ENCODE measurements at places on chromosomes 2 and 18.
A peak's percentile ranks its signal among the peaks of the same experiment; 100 is the strongest.

- DNase-seq = no peak
Observed at GRCh38 chr2:7619203-7619970, 702.2 kb downstream of the RNF144A start.

DNA sequence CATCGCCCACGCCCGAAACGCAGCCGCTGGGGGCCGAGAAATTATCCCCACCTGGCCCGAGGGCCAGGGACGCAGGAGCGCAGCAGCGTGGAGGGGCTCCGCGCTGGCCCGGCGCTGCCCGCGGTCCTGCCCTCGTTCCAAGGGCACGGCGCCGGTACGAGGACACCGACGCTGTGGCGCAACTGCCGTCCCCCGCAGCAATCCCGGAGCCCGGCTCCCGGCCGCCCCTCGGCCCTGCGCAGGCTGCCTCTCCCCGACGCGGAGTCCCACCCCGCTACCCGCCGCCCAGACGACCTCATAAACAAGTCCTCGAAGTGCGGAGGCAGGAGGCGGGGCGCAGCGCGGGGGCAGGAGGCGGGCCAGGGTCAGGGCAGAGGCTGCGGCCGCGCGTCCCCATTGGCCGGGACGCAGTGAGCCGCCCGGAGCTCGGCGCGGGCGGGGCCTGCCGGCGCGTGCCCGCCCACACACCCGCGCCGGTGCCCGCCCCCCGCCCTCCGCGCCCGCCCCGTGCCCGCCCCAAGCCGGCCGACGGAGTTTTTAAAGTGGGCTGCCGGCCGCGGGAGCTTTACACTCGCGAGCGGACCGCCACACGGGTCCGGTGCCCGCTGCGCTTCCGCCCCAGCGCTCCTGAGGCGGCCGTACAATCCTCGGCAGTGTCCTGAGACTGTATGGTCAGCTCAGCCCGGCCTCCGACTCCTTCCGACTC lies at the start of gene EPAS1:
EPAS1 (plus strand) TSS at position 568 of the 706 bp plus-strand sequence. CDS start 505 bp downstream, outside the sequence.
- peak; percentile 61 for DNase-seq

GRCh38 chr2:151905963-151906632 lies 77.9 kb upstream of the ARL5A start:
- no peak for DNase-seq

DNA sequence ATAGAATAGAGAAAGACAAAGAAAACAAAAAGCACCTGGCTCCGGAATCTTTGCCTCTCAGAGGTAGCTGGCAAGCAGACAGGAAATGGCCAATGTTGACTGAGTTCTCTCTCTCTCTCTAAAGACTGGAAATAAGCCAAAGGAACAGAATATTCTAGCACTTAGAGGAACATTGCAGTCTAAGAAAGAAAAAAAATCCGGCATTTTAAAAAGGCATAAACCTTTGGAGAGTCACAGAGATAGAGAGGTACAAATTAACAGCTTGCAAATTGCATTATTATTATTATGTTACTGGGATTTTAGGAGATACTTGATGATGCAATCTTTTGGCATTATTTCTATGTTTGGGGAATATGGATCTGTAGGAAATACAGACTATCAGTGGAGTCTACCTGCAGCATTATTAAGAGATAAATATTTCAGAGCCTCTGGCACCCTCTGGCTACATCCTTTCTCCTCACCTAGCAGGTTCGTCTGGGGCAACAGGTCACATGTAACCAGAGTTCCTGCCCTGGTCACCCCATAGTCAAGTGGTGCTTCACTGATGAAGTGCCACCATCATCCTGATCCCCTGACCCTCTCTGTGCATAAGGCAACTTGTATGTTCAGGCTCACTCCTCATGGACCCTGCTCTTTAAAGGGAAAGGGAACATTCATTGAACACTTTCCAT lies 318.9 kb upstream of the ACVR2A start:
- no peak for DNase-seq

GRCh38 chr2:66509326-66509811 lies 74.4 kb downstream of the MEIS1 start:
- no peak for DNase-seq

DNA sequence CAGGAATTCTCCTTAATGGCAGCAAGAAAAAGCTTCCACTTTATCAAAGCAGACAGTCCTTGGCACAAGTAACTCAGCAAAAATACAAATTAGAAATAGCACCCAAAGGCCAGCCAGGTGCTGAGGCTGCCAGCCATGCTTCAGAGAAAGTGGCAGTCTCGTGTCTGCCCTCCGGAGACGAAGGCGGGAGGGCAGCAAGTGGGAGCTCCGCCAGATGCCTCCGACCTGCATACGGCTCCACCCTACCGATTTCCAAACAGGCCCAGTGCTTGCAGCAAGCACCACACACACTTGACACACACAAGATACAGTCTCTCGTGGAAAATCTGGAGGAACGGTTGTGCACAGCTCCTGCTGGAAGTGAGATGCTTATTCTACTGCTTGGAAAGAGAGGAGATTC lies 134.9 kb upstream of the REV1 start:
- no peak for DNase-seq

DNA sequence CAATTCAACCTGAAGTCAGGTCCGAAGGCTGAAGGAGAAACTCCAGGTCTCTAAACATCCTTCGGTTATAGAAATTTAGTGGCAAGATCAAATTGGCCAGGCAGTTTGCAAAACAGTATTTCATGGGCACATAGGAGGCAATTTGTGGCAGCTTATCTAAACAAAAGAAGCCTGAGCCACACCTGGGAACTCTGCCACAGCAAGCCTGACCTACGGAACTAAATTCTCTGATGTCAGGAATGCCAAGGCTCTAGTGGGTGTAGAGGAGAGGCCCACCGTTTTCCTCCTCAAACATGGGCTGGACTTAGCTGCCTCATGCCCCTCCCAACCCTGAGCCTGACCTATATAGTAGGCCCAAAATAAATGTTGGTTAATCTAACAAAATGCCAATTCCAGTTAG lies 16.0 kb downstream of the SATB2 start:
- DNase-seq = no peak

DNA sequence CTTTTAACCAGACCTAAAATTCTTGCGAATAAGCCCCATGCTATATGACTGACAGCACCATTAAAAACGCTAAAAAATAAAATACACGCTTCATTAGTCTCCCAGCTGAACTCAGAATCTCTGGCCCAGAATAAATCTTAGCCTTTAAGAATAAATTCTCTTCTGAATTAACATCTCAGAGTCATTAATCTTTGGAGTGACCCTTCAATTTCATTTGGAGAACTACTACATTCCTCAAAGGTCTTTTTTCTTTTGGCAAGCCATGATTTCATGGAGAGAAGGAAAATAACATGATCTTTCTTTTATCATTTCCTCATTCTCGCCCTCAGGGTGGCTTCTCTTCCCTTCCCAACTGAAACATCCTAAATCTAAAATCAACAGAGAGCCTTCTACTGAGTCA lies 259.0 kb downstream of the AFF3 start:
- no peak for DNase-seq

- DNase-seq = no peak
Observed at GRCh38 chr2:29024882-29025430, 43.9 kb downstream of the TOGARAM2 start.

DNA sequence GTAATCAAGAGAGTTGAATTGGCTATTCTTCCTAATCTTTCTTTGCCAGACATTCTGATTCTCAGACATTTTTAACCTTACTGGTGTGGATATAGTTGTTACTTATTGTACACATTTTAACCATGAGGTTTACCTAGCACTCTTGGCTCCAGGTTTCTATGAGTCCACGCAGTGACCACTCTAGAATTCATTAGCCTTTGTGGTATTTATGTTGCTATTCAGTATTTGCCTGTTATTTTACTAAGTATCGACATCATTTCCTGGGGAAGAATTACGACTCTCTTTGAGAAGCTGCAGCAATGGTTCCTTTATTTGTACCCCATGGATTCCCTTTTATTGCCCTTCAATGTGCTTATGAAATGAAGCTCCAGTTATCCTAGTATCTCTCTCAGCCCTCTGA lies 120.7 kb downstream of the RDH14 start:
- DNase-seq = no peak

GRCh38 chr18:48031641-48032040 lies 101.2 kb upstream of the SMAD2 start:
- DNase-seq = no peak

DNA sequence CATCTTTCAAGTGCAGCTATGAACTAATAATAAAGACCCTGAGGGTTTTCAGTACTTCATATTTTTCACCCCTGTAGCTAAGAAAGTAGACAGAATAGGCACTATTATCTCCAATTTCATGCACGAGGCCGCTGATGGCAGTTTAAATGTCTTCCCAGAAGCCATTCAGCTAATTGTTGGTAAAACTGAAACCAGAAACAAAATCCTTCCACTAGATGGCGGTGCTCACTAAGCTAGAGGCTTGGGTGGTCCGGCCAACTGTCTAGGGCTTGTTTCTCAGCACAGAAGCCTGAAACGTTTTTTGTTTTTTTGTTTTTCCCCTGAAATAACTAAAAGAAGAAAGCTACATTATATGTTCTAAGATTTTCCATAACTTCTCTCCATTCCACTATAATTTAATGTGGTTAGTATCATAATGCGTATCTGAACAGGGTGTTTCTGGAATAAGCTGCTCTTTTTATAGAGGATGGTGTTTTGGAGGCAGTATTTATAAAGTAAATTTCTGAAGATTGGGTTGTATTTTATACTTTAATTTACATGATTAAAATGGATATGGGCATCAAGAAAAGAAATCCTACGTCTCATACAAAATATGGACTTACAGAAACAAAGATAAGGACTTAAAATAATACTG lies 159.4 kb downstream of the PIK3C3 start:
- peak; percentile 66 for DNase-seq

DNA sequence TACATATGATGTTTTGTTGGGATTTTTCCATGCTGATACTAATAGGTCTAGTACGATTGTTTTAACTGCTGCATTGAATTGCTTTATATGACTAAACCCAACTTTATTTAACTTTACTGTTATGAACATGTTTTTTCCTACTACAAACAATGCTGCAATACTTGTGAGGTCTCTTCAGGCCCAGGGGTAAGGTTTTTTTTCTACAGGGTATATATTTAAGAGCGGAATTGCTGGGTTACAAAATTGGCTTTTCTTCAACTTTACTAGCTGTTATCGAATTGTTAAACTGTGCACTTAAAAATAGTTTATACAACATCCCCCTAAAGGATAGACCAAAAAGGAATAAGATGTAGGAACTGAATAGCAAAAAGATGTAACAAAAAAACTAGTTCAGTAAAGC lies 78.5 kb upstream of the TMEM178A start:
- DNase-seq = no peak

Measured in amniotic stem cell (primary cell).